Vagina (tissue), 2 donors: ENCODE measurements at places on chromosomes 7 and 10.

- no peak for DNase-seq
Observed at GRCh38 chr10:110843031-110843430, 28.7 kb upstream of the PDCD4 start.

- DNase-seq = no peak
Observed at GRCh38 chr7:17622451-17622850, 317.8 kb downstream of the SNX13 start.

- DNase-seq = no peak
Observed at GRCh38 chr7:55540226-55540858, 32.0 kb downstream of the VOPP1 start.

GRCh38 chr7:2451171-2452073 lies 24.8 kb downstream of the GRIFIN start:
- no peak for DNase-seq

DNA sequence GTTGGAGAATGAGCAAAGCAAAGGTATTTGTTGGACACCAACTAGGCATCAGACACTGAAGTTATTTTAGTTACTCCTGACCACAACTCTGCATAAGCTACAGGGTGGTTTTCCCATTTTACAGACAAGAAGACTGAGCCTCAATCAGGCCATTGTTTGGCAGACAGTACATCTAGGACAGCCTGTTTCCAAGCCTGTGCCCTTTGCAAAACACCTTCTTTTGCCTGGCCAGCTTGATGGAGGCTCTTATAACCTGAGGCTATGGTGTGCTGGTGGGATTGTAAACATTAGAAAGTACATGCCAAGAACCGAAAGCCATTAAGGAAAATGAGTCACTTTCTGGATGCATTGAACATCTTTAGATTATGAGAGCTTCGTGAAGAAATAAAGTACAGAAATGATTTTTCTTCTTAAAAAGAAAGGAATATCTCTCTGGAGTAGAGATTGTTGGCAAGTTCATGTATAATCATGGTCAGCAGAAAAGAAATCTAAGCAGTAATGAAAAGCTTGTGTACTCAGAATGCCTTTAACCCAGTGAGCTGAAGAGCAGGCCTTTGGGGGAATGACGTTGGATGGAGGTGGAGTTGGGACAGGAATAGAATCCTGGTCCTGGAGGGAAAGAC lies 140.6 kb downstream of the KIAA1217 start:
- no peak for DNase-seq

DNA sequence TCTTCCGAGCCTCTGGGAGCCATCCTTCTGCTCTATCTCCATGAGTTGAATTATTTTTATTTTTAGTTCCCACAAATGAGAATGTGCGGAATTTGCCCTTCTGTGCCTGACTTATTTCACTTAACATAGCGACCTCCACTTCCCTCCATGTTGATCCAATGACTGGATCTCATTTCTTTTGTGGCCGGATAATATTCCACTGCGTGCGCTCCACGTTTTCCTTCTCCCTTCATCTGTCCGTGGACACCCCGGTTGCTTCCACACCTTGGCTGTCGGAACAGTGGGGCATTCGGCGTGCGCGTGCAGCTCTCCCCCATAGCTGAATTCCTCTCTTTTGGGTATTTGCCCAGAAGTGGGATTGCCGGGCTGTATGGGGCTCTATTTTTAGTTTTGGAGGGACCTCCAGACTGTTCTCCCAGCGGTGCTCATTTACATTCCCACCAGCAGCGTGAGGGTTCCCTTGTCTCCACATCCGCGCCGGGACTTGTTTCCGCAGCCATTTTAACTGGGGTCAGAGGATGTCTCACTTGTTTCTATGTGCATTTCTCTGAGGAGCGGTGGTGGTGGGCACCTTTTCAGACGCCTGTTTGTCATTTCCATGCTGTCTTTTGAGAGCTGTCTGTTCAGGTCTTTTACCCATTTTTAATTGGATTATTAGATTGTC lies 51.0 kb upstream of the SUN1 start:
- no peak for DNase-seq

DNA sequence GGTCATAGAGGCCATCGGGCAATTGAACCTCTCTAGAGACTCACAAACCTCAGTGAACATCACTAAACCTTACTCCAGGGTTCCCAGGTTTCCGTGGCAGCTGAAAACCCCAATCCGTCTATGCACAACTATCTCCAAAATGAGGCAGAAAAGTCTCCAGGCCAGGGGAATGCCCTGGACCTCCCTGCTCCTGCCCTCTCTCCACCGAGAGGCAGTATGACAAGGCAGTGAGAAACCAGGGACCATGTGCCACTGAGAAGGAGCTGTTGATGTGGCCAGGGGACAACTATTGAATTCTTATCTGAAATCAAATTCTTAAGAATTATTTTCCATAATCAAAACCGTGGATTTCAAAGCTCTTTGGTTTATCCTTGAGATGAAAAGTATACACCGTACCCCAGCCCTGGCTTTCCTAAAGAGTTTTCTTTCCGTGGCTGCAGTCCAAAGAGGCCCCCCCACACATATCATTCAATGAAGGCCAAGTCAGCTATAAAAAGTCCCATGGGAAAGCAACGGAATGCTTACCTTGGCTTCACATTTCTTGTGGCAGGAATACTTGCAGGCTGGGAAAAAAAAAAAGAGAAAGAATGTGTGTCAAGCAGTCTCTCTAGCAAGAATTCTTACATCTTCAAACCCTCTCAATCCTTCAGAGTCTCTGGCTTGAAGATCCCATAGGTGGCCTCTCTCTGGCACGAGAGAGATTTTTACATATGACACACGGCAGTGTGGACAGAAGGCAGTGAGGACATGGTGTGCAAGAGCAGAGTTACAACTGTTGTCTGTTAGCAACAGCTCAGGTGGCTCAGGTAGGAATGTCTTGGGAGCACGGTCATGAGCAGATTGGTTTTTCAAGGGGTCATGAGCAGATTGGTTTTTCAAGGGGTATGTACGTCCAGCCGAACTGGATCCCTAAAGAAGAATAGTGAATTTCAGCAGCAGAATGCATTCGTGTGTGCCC lies 75.2 kb downstream of the TNS3 start:
- no peak for DNase-seq

DNA sequence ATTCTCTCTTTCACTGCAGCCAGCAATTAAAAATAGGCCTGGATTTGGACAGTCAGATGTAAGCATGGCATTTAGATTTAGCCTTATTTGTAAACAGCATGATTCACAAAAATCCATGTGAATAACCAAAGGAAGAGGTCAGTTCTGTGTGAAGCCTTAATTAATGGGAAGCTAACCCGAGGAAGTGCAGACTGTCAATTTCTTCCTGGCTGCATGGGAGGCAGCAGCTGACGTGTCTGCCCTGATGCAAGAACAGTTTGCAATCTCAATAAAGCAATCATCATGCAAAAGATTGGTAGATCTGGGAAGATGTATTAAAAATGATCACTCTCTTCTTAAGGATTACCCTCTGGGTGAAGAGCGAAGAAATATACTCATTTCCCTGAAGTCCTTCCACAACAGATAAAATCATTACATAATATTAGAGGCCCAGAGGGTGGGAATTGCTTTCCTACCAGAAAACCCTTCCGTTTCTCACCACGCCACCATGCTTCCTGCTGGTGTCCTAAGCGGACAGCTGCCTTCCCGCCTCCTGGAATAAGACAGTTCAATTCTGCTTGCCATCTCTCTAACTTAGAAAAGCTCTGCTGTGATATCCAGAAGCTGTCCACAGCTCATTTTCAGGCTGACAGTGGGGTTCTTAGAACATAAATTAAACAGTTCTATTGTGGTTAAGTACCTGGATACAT lies 526.7 kb upstream of the NRP1 start:
- no peak for DNase-seq

DNA sequence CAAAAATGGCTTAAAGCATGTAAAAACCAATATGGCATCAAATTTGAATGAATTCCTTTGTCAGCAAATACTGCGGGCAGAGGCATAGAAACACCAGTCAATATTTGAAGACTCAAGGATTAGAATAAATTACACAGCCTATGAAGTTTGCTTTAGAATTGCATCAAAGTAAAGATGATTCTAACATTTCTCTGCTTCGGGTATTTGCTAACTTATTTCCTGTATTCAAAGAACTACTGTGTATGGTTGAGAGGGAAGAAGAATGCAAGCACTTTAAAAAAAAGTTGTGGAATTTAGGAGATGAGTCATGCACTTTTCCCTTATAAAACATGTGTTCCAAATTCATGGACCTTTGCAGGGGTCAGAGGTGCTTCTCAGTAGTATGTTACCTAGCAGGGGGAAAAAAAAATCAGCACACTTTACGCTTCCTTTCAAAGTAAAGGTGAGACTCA lies 90.1 kb downstream of the PIP4K2A start:
- no peak for DNase-seq

- DNase-seq = no peak
Observed at GRCh38 chr7:130228840-130229502, 21.3 kb downstream of the SSMEM1 start.

DNA sequence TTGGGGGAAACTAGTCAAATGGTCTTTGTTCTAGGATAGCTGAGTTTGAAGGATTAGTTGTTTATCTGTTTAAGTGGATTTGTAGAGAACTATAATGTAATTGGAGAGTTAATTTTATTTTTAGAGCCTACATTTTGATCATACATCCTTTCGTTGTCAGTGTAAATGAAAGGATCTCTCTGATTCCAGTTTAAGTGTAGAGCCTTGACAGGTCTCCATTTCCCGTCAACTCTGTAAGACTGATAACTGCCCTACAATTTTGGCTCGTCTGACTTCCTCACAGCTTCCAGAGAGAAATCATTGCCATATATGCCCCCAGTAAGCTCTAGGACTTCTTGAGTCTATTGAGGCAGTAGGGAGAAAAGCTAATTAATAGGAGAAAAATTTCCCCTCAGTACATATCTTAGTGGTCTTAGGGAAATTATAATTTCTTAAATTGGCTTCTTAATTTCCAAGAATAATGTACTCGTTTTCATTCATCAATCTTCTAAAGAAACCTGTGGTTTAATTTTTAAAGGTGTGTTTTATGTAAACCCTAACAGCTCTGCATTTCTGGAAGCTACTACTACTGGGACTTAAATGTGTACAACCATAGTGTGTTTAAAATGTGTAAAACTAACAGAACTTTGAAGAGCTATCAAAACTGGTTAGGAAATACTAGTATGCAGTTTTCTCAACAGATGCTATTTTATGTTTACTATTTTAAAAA lies 3.8 kb downstream of the KMT2E start:
- DNase-seq = no peak

- no peak for DNase-seq
Observed at GRCh38 chr10:6478722-6479121, 101.4 kb downstream of the PRKCQ start.

DNA sequence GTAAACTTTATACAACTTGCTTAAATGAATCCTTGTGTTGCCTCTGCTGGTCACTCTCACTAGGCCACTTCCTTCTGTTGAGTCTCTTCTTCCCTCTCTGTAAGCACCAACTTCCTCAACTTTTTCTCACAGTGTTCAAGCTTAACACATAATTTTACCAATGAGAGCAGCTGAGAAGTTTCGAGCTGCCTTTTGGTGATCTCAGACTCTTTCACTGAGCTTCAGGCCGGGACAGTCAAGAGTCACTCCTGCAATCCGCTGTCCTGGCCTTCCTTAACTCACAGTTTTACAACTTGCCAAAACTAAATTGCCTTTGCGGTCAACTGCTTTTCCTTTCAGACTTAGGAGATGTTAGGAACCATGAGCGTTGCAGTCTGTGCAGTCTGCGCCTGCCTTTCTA lies 47.4 kb downstream of the PRPF18 start:
- no peak for DNase-seq

- DNase-seq = no peak
Observed at GRCh38 chr7:92121681-92122080, 12.6 kb downstream of the CYP51A1 start.

DNA sequence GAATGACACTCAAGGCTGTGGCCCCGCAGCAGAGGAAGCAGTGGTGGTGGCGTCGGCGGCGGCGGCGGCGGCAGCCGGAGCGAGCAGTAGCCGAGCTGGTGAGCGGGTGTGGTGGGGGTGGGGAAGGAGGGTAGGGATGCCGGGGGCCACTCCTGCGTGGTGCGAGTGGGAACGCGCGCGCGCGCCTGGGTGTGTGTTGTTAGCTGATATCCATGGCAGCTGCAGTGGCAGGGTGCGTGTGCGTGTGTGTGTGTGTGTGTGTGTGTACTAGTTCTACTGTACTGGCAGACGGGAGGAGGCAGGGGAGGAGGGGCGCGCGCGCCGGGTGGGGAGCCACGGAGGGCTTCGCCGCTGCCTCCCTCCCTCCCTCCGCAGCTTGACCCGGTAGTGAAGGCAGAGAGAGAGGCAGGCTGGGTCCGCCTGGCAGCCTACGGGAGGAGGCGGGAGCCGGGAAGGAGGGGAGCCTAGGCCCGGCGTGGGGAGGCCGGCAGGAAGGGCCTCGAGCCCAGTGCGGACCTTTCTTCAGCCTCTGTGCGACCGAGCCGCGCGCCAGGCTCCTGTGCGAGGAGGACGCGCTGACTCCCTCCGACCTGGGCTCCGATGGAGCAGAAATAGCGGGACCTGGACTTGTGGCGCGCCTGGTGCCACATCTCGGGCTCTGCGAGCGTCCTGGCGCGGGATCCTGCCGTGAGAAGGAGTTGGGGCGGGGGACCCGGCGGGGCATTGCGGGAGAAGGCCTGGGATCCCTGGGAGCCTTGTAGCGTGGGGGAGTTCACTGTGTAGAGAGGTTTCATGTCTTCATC lies at the start of gene MAGI2:
Gene MAGI2 (minus strand): TSS at position 110 of the 803 bp plus-strand sequence. CDS start 347 bp downstream, outside the sequence.
- no peak for DNase-seq

GRCh38 chr10:27699776-27700175 lies 45.8 kb downstream of the MKX start:
- no peak for DNase-seq

GRCh38 chr7:30682212-30683083 lies at the start of gene CRHR2:
Gene CRHR2, minus strand, starts transcription at chr7:30682456. Its CDS starts 176 bp downstream, at chr7:30682280.
- DNase-seq = no peak

GRCh38 chr7:108533712-108534111 lies 7.8 kb upstream of the PNPLA8 start:
- DNase-seq = no peak

DNA sequence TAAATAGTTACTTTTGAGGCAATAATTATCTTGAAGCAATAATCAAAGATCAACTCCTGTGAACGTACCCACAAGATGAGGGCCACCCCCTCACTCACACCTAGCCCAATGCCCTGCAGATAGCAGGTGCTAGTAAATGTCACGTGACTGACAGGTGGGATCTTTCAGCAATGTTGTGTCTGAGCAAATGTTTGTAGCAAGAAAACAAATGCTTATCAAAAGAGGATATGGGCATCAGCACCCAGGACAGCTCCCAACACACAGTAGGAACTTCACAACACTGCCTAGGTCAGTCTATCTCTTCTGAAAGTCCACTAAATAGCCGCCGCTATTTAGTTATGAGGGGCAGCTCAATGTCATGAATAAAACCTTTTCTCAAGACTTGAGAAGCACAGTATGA lies 120.8 kb upstream of the PDLIM1 start:
- DNase-seq = no peak
